ENCODE measurements at places on chromosomes 3 and 15. TPM values are rescaled to one million over a fixed set of nuclear protein-coding genes. Genes with fewer than 3 reads are reported as not detected.
A peak's percentile ranks its signal among the peaks of the same experiment; 100 is the strongest.

- peak; percentile 32 for DNase-seq
Observed at GRCh38 chr3:157089455-157090221, 70.3 kb downstream of the CCNL1 start.

- DNase-seq: no peak
Observed at GRCh38 chr15:36403351-36403750, 176.1 kb upstream of the CDIN1 start.

DNA sequence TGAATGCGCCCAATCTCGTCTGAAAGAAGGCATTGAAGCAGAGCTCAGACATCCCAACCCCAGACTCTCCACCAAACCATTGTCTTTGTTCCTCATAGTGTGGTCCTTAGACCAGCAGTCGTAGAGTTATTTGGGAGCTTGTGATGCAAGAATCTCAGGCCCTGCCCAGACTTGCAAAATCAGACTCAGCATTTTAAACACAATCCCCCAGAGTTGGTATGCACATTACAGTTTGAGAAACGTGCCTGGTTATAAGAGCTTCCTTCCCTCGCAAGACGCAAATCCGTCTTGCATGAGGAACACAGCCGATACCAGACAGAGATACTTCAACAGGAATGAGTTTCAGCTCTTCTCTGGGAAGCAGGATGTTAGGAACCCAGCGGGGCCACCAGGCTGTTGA lies 38.9 kb upstream of the IREB2 start:
- no peak for DNase-seq

DNA sequence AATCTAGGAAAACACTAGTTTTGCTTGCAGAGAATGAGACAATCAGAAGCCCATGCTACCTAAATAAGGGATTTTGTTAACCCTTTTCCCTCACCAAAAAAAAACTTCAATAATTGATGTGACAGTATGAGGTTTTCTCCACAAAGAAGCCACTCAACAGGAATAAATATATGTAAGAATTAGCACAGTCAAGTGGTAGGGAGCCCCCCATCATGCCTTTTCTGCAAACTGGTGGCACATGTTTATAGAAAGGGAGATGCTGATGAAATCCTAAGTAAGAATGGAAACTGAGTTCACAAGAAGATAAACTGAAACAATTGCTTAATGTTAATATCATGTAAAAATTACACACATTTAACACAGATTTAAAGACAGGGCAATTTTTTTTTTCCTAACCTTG lies 51.0 kb downstream of the PHC3 start:
- DNase-seq: no peak

- DNase-seq: no peak
Observed at GRCh38 chr15:73265536-73266153, 103.1 kb downstream of the HCN4 start.

DNA sequence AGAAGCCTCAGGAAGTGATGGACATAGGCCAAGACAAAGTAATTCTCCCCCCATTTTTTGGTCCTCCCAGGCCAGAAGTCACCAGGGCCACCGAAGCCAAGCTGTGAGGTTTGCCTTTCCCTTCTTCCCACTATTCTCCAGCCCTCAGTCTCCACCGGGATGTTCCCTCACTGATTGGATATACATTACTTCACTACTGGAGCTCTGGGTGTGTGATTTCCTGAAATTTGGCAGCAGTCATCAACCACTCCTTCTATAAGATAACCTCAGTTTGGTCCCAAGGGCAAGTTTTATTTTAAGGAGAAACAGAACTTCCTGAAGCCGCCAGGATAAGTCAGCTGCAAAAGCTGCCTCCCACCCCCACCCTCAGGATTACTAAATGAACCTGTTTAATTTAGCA lies 11.3 kb downstream of the SLCO2A1 start:
- no peak for DNase-seq

- DNase-seq: no peak
Observed at GRCh38 chr15:101807345-101807945, 4.1 kb downstream of the OR4F6 start.

DNA sequence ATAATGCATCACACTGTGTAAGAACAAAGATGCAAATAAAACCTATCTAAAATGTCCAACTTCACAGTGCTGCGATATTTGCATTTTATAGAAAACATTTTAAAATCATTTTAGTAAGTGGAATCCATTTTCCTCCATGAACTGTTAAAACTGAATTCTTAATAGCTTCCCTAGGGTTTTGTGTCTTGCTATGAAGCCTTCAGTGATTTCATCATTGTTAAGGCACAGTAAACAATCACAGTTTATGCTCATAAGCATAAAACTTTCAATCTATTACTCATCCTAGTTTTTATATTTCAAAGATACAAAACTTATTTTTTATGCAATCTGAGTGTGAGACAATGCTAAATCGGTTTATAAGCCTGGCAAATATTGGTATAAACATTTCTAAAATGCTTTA lies 509.7 kb downstream of the TUSC7 start:
- no peak for DNase-seq

GRCh38 chr3:72329354-72329753 lies 518.9 kb downstream of the SHQ1 start:
- DNase-seq: no peak

DNA sequence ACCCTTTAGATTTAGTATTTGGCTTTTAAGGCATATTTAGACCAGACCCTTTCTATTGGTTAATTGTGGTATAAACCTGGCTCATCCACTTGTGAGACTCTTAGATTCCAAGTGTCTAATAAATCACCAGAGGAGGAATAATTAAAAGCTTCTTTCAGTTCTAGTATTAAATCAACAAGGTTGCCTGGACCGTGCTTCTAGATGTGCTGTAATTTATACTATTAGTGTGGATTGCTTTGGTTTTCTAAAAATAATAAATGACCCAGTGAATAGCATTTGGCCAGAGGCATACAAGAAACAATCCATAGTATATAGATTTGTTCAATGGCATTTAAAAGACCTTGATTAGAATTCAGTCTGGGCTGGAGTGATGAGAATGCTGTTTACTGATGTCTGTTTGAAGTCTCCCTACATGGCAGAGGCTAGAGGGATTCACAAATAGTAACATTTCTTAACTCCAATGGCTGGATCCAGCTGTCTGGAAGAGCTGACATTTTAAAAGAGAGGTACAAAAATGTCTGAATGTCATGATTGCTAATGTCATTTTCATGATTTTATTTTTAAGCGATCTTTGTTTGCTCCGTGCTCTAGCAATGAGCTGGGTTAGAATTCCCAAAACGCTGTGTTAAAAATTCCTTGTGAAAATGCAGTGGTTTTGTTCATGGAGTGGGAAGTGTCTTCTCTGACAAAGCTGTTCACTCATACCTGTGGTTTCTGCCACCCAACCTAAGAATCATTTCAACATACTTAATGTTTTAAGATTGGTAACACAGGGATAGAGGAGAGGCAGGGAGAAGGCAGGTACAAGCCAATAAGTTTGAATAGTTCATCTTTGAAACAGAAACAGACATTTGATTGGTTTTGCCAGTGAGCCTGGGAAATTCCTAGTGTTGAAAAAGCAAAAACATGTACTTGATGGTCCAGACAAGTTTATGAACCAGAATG lies 89.9 kb downstream of the RBMS3 start:
- no peak for DNase-seq

DNA sequence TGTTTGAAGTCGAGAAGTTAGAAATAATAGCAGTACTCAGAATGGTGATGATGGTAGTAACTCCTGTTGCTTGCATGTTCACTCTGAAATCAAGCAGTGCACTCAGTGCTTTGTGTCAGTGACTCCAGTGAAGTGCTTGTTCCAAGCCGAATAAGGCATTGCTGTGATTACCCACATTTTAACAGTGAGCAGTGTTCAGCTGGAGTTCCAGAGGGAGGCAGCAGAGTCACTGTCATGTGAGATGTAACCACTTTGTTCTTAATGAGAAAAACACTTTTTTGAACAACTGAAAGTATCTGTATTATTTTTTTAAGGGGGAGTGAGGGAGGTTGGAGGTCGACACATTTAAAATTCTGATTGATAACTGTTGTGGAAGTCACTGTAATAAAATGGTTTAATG lies 3.7 kb downstream of the MDFIC2 start:
- no peak for DNase-seq

GRCh38 chr3:55804170-55805095 lies 317.3 kb upstream of the WNT5A start:
- DNase-seq: no peak

DNA sequence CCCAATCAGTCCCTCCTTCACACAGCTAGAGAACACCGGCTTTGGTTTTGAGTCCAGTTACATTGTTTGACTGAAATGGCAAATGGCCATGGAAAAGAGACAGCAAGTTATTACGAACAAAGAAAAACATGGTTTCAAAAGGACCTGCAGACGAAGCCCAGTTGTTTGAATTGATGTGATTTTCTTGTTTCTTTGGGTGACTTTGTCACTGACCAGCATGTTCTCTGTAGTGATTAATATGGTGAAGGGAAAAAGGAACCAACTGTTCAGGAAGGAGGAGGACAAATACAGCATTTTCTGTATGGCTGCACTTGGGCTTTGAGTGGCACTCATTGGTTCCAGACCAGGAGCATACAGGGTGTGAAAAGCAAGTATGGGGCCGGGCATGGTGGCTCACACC lies 217.4 kb upstream of the TPM1 start:
- no peak for DNase-seq

Gene CAPN3
- 0.21 TPM for total RNA-seq

Gene SLCO2A1
- total RNA-seq: 0.79 TPM

Gene GP9
- not detected for total RNA-seq

Gene FAM174B
- 0.25 TPM for total RNA-seq

All from pulmonary artery endothelial cell (primary cell).